ENCODE measurements at places on chromosomes 16 and 17.

DNA sequence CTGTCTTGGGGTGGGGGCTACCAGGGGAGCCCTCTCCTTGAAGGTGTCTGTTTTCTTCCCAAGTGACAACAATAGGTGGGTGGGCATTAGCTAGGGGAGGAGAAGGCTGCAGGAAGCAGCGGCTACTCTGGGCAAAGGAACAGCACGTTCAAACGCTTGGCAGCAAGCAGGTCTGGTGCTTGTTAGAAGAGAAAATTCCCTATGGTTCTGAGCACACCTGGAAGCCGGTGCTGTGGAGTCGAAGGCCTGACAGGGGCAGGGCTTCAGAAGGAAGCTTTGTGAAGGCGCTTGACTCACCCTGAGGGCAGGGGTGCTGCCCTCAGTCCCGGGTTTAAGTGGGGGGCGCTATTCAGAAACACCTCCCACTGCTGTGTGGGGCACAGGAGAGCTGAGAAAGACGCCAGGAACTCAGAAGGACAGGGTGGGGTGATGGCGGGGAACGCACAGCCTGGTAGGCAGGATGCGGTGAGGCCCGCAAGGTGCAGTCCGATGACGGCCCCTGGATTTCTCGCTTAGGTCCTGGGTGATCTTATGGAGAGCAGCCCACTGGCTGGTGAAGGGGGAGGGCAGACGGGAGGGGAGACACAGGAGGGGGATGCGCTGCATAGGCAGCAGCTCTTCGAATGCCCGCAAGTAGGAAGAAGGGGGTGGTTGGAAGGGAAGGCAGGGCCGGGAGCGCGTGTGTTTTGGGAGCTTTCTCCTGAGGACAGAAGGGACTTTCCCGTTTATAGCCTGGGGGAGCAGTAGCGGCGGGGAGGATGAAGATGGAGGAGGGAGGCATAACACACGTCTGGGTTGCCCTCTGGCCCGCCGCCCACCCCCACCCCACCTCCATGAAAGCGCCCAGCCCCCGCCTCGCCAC, 3.2 kb downstream of the GJD3 start:
- no peak for DNase-seq

DNA sequence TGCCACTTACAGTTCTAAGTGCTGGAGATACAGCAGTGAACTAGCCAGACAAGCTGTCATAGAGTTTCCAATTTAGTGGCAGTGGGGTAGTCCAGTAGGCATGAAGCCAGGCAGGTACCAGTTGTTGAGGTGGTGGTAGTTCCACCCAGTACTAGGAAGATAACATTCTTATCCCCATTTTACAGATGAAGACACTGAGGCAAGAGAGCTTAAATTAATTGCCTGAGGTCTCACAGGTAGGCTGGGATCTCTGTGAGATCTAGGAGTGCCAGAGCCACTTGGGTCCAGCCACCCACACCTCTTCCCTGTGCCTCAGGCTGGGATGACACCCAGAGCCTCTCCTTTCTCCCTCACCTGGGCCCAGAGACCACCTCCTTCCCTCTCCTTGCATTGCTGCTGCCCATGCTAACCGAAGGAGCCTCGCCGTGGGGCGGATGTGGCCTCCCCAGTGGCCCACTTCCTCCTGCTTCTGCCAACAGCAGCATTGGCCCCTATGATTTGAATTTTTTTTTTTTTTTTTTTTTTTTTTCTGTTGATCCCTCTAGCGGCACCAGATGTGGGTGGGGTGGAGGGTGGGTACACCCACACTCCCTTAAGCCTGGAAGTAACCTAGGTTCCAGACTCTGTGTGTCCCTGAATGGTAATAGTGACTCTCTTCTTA, 114.0 kb downstream of the PRKCB start:
- peak; percentile 91 for DNase-seq

- DNase-seq, result no peak
Observed at GRCh38 chr17:66706851-66707450, 128.0 kb upstream of the CACNG5 start.

GRCh38 chr16:10871157-10871991, 5.6 kb upstream of the CIITA start:
- peak; percentile 83 for DNase-seq

DNA sequence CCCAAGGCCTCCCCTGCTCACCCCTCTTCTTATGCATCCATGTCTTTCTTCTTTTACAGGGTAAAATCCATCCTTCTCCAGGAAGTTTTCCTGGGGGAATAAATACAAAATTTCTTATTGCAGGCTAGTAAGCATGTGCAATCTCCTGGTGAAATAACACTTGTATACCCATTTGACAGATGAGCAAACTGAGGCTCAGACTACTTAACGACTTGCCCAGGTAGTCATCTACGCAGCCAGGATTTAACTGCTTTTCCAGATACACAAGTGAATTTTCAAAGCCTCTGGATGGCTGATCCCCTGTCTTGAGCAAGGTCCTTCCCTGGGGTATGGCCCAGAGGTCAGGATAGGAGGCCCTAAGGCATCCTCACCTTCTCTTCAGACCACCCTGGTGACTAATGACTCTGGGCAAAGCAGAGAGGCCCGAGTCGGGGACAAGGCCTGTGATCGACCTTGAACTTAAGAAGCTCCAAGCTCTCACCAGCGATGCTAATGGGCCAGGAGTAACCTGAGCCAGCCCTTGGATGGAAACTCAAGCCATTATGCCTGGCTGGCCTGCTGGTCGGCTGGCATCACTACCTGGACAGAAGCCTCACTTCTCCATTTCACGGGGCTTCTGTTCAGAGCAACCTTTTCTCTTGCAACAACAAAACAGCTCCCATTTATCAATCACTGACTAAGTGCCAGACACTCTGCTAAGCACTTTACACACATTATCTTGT, 33.1 kb downstream of the ZNF423 start:
- DNase-seq, result no peak

- DNase-seq, result no peak
Observed at GRCh38 chr16:35746963-35747657, 2287.7 kb downstream of the TP53TG3F start.

- no peak for DNase-seq
Observed at GRCh38 chr17:59527931-59528330, 37.5 kb upstream of the DHX40 start.

GRCh38 chr16:50501986-50502615, 46.1 kb upstream of the NKD1 start:
- DNase-seq, result no peak

GRCh38 chr16:54077050-54077821, 209.4 kb downstream of the IRX3 start:
- DNase-seq, result no peak

Data from activated CD8-positive, alpha-beta T cell treated with anti-CD3 and anti-CD28 coated beads, Interleukin-2, amount 10 ng/mL, durations not matched to agents 7 days and 5 days (primary cell).